ENCODE measurements at places on chromosomes 6 and 20.

- peak; percentile 16 for DNase-seq
These were observed 119.9 kb upstream of the CEP85L start for GRCh38 chr6:118771253-118771652.

DNA sequence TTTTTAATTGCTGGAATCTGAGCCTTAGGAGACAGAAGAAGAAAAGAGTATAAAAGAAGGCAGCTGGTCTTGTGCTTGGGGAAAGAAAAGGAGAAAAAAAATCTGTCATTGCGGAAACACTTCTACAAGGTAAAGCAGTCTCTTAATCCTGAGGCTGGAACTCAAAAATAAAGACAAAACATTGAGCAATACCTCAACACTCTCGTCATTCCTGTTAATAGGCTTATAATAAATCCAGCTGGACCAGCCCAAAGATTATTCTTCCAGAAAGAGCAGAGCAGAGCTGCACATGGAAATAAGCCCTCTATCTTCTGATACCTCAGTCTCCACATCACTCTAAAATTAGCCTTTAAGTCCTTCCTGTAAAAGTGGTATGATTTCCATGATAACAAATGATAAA lies 62.0 kb upstream of the HIVEP1 start:
- peak; percentile 9 for DNase-seq

DNA sequence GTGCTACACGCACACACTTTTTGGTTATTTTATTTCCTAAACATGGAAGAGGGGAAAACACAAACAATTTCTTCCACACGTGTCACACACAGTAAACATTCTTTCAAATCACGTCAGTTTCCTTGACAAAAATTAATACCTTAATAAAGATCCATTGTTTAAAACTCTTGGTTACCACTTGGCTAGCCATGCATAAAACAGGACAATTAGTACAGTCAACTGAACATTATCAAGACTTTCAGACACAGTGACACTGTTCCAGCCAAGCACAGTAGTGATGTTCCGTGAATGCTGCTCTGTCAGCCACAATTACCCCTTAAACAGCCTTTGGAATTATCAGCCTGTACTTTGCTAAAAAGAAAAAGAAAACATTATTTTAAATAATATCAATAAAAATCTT lies 50.8 kb downstream of the GMDS start:
- DNase-seq: no peak

DNA sequence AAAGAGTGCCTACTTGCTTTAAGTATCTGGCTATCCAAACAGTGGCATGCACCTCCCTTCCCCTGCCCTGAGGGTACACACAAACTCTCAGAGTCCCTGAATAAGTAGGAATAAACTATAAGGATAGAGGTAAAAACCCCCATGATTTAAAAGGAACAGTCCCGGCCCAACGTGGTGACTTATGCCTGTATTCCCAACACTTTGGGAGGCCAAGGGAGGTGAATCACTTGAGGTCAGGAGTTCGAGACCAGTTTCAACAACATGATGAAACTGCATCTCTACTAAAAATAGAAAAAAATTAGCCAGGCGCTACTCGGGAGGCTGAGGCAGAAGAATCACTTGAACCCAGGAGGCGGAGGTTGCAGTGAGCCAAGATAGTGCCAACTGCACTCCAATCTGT lies 22.2 kb downstream of the SAMHD1 start:
- DNase-seq: peak; percentile 71

- DNase-seq: no peak
These were observed 10.5 kb upstream of the SCUBE3 start for GRCh38 chr6:35203152-35203670.

- DNase-seq: no peak
These were observed 168.2 kb downstream of the AKAP7 start for GRCh38 chr6:131303338-131303930.

DNA sequence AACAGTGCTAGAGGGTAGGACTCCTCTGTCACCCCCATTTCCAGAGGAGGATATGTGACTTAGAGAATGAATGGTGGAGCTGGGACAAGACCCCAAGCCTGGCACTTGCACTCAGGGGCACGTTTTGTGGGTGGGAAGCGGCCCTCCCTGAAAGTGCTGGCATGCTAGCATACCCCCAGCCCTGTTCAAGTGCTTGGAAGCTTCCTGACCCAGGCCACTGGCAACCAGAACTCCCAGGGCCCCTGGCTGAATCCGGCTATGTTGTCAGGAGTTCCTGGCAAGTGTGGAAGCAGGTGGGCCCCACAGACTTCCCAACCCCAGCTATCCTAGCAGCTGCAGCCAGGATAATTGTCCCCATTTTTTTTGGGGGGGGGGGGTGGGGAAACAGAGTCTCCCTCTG lies 35.6 kb upstream of the TGM2 start:
- DNase-seq: no peak

GRCh38 chr6:20483887-20484497 lies 50.3 kb upstream of the CDKAL1 start:
- peak; percentile 57 for DNase-seq

DNA sequence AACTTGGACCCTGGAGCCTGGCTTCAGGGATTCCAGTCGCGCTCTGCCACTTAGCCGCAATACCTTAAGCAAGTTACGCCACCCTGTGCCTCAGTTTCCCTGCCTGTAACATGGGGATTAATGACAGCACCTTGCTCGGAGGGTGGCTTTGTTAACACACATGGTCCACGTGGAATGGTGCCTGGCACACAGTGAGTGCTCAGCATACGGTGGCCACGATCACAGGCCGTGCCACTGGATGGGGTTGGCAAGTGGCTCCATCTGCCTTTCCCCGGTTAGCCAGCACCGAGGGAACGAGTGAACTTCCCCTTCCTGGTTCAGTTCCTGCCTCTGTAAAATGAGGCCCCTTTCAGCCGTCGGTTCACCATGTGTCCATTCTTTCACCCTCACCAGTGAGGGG lies 17.2 kb downstream of the C6orf132 start:
- DNase-seq: no peak

GRCh38 chr6:30074331-30075093 lies 1.1 kb downstream of the RNF39 start:
- no peak for DNase-seq

- DNase-seq: no peak
These were observed 24.5 kb downstream of the PYGB start for GRCh38 chr20:25272223-25273000.

- peak; percentile 83 for DNase-seq
These were observed 42.0 kb downstream of the EDN1 start for GRCh38 chr6:12331951-12332749.

GRCh38 chr6:42257614-42258013 lies 40.0 kb upstream of the MRPS10 start:
- no peak for DNase-seq

GRCh38 chr6:53246924-53247323 lies 98.3 kb upstream of the GCM1 start:
- no peak for DNase-seq

DNA sequence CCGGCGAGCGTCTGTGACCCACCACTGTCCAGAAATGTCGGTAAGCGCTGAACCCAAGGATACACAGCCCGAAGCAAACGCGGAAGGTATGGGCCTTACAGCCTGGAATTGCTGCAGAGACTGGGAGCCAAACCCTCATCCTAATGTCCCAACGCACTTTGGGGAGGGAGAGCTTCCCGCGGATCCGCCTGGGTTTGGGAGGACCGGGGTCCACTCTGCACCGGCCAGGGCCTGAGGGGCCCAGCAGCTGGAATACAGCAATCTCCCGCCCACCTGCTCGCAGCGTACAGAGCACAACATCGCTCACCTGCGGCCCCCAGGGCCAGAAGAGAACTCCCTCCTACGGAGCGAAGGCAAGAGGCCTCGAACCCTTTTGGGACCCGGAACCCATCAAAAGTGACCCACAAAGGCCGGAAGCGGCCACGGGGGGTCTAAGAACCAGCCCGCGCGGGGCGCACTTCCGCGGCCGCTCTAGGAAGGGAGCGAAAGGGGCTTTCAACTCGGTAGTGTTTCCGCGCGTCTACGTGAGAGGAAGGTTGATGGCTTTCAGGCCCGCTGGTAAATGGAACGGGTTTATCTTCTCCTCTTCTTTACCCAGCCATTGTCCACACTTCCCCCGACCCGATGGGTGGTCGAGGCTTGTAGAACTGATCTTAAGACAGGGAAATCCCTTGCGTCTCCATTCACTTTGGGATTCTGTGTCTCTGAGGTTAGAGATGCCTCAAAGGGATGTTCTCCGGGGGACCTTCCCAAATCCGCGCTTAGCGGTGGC lies at the start of gene ZSCAN12:
ZSCAN12 (minus strand) TSS at position 398 of the 772 bp plus-strand sequence. CDS start 1,342 bp downstream, outside the sequence.
- DNase-seq: peak; percentile 86

DNA sequence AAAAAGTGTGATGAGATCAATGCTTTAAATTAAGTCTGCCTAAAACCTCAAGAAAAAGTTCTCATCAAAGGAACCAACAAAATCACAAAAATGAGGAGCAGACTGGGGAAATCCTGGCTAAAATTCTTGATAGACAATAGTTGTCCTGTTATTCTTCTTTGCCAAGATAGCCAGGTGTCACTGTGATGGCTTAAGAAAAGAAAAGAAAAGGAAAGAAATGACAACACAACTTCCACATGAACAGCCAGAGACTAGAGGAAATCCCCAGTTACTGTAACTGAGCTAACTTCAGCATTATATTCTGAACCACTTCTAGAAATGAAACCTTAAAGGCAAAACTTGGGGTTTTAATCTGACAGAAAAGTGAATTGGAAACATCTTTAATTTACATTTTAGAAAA lies 129.6 kb downstream of the CD24 start:
- no peak for DNase-seq
